Urothelium cell line (cell line): ENCODE measurements at places on chromosomes 11 and 22.

GRCh38 chr11:60159284-60159683 lies 23.6 kb downstream of the MS4A6A start:
- no peak for DNase-seq

GRCh38 chr11:67656278-67656922 lies 5.9 kb upstream of the ACY3 start:
- DNase-seq: no peak

DNA sequence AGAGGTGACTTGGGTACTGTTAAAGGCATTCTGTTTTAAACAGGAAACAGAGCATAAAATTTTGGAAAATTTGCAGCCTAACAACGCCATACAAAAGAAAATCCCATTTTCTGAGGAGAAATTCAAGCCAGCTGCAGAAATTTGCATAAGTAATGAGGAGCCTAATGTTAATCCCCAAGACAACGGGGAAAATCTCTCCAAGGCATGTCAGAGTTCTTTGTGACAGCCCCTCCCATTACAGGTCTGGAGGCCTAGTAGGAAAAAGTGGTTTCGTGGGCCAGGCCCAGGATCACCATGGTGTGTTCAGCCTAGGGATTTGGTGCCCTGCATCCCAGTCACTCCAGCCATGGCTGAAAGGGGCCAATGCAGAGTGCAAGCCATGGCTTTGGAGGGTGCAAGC lies 1333.1 kb upstream of the TENM4 start:
- DNase-seq: no peak

DNA sequence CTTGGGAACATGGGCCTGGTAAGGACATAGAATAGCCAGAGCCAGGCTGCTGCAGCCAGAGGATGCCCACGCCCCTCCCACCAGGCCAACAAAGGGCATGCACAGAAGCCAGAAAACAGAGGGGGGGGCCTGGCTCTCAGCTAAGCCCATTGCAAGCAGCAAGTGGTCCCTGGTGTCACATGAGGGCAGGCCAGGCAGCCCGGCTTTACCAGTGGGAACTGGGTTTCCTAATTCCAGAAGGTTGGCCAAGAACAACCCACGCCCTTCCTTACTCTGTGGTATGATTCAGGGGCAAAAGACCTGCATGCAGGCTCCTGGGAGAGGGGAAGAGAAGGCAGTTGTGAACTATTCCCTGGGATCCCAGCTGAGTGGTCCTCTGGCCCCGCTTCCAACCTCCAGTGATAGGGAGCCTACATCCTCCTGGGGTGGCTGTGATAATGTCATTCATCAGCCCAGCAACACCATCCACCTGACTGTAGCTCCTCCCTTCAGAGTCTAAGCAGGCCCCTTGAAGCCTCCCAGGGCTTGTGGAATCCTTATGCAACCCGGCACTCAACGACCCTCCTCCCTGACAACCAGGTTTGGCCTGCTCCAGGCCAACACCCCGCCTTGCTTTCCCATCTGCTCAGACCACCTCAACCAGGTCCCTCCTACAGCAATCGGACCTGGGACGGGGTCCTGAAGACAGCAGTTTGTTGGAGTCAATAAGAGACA lies 62.1 kb upstream of the LMO1 start:
- no peak for DNase-seq

DNA sequence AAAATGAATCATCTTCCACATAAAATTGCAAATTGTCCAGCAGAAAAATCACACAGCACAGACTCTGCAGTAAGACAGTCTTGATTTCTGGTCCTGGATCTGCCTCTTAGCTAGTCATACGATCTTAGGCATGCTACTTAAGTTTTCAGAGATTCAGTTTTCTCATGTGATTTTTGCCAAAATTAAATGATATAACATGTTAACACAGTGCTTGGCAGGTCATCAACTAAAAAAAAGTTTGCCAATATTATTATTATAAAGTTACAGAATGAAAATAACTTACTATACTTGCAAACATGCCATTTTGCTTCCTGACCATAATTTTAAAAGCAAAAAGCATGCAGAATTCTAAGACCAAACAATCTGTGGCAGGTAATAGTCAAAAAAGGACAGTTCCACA lies 15.1 kb downstream of the RAB30 start:
- DNase-seq: no peak

GRCh38 chr11:8106679-8107078 lies 25.7 kb downstream of the TUB start:
- DNase-seq: no peak

- DNase-seq: no peak
Observed at GRCh38 chr11:65595543-65596281, at the start of gene KCNK7. Gene KCNK7 (minus strand): TSS chr11:65595800. CDS start chr11:65595772, 28 bp downstream.

- peak; percentile 78 for DNase-seq
Observed at GRCh38 chr11:3169255-3170043, 4.3 kb upstream of the OSBPL5 start.

- DNase-seq: no peak
Observed at GRCh38 chr11:90448256-90448655, 225.4 kb upstream of the CHORDC1 start.

GRCh38 chr22:38754751-38755154 lies 1.0 kb downstream of the SUN2 start:
- DNase-seq: no peak

GRCh38 chr11:68371171-68372041 lies 59.0 kb downstream of the LRP5 start:
- no peak for DNase-seq

DNA sequence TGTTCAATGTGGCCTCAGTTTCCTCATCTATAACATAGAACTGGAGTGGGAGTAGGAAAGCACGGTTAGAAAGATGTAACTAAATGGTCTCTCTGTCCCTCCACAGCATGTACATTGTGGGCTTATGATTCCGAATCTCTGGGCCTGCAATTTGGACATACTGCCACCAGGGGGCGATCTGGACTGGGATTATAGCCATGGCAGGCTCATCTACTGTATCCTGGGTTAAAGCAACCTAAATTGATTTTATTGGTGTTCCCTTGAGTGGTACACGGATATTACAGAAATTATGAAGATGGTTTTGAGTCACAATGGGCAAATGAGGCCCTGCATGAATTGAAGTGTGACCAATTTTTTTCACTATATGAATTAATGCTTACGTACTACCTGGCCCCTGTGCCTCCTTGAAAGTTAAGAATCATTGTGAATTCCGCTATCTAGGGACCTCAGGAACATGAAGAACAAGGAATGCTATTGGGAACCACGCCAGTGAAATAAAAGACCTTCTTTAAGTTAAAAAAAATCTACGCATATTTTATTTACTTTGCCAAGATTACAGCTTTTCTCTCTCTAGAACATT lies 32.9 kb downstream of the TST start:
- no peak for DNase-seq

DNA sequence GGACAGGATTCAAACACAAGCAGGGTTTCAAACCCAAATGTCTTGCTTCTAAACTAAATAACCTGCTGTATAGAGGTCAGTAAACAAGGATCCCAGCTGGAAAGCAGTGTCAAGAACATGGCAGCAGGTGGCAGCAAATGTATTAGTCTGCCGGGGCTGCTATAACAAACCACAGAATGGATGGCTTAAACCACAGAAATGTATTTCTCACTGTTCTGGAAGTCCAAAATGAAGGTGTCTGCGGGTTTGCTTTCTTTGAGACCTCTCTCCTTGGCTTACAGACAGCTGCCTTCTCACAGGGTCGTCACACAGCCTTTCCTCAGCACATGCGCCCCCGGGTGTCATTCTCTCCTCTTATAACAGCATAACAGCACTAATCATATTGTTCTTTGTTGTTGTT lies 65.1 kb upstream of the LRRC55 start:
- peak; percentile 67 for DNase-seq

DNA sequence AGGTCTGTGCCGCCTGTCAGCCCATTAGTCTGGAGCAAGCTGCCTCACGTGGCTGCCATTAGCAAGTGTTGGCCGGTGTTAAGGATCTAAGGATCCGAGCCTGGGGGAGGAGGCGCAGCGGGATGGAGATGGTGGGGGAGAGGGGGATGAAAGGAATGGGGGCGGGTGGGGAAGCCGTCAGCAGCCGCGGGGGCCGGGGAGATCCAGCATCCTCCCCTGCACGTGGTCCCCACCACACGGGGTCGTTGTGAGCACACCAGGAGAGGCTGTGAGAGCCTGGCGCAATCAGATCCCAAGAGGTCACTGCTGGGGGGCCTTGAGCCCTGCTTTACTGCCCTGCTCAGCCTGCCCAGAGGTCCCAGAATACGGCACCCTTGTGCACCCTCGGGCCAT lies 7.3 kb downstream of the CABP7 start:
- peak; percentile 65 for DNase-seq

DNA sequence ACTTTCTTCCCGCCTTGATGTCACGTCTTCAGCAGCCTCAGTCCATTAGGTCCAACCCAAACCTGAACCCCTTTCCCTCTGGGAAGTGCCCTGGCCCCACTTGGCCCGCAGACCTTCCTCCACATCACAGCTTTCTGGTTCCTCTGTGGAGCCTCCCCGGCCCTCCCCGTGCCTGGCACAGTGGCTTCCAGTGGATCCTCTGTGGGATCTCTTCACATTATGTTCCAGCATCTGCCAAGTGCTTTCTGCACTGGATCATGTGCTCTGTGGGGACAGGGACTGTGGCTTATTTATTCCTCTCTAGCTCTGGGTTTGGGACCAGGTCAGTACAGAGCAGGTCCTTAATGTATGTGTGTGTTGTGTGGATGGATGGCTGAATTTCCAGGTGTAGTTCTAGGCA lies 30.9 kb downstream of the POLR3H start:
- no peak for DNase-seq

GRCh38 chr11:35118906-35119305 lies 20.1 kb upstream of the CD44 start:
- DNase-seq: no peak
